ENCODE measurements at places on chromosomes 3 and 15.
A peak's percentile ranks its signal among the peaks of the same experiment; 100 is the strongest.

- DNase-seq, result no peak
Observed at GRCh38 chr3:22089284-22089683, 338.3 kb upstream of the ZNF385D start.

DNA sequence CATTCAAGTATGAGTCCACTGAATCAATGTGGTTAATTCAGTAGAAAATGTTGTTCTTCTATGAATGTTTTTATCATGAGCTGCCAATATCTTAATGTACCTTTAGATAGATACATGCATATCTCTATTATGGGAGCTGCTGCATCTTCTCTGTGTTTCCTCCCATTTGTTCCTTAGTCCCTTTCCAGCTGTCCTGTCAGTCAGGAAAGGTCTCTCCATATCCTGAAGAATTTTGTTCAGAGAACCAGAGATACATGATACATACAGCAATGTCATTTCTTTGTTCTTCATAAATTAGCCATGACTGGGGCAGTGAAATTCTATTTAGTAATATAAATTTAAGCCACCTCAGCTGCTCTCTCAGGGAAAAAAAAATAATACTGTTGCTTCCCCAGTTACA is 103.7 kb downstream of the P3H2 start:
- no peak for DNase-seq

DNA sequence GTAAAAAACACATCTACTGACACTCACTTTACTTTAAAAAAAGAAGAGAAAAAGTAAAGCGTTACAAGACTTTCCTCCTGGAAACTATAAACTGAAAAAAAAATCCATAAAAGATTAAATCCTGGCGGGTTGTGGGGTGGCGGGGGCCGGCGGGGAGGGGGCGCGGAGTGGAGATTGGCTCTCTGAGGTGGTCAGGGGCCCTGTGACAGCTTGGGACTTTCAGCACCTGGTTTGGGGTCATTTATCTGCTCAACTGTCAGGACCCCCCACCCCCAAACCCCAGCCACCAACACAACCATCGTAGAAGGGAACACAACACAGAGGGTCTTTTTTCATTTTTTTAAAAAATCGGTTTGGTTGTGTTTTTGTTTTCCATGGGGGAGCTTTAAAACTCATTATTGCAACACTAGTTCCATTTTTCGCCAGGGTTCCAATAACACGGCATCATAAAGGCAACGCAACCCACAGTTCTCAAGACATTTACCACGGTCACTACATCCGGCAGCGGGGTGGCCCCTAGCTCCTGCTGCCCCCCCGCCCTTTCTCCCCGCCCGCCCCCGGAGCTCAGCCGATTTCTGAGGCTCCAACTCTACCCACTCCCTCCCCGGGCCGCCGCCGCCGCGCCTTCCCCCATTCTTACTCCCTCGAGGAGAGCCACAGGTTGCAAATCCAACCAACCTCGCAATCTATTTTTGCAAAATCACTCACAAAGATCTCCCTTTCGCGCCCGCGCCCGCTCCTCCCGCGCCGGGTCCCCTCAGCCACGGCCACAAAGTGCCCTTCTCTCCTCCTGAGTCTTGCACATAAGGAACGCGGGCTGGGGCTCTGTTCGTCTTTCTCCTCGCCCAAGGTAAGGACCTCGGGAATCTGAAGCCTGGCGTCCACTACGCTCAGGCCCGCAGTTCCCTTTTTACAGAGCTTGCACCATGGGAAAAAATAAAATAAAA is 1.8 kb downstream of the BCL6 start:
- DNase-seq, result no peak

DNA sequence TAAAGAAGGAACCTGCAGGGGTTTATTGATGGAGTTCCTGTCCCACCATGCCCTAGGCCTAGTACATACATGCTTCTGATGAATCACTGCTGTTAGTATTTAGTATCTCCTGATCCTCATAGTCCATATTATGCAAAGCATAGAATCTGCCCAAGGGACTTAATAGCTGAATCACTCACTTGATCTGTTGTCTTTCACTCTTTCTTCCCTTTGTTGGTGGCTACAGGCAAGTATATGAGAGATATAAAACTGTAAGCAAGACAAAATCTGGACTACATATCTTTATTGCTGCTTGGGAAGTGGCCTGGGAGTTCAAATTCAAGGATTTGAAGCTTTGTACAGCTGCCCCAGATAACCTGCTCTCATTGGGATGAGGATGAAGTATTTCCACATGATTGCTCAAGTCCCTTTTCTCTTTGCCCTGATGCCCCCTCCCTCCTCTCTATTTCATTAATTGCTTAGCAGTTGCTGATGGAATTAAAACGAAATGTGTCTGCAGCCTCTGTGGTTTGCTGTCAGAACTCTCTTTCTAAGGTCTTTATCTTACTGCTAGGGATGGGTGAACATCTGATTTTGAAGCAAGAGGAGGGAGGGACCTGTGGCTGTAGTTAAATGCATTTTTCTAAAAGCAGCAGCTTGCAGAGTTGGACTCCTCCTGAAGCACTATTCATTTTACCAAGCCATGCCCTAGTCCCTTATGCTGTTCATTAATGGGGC is 114.1 kb downstream of the ZNF609 start:
- DNase-seq, result peak; percentile 18

DNA sequence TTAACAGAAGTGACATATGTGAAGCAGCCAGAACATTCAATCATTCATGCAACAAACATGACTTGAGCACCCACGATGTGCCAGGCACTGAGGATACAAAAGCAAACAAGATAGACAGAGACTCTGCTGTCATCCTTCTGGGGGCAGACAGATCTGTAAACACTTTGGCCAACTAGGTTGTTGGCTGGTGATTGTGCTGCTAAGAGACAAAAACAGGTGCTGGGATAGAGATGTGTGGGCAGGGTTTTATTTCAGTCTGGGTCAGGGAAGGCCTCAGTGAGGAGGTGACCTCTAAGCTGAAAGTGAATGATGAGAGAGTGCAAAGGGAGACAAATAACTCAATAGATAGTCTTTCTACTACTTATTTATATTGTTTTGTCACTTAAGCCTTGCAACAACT is 147.0 kb upstream of the VEPH1 start:
- no peak for DNase-seq

DNA sequence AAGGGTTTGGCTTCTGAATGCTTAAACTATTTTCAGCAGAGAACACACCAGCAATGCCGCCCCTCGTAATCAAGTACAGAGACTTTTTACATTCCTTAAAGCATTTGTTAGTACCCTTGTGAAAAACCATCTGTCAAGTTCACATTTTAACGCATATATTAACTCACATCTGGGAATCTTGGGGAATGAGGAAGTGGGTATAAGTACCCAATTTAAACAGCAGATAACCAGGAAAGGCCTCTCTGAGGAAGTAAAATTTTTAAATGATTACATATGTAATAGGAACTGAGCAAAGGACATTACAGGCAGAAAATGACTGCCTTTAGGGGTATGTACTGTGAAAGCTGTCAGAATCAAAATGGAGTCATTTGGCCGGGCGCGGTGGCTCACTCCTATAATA is 12.8 kb upstream of the CFAP44 start:
- DNase-seq, result no peak

- no peak for DNase-seq
Observed at GRCh38 chr3:161576714-161577510, 80.3 kb downstream of the OTOL1 start.

DNA sequence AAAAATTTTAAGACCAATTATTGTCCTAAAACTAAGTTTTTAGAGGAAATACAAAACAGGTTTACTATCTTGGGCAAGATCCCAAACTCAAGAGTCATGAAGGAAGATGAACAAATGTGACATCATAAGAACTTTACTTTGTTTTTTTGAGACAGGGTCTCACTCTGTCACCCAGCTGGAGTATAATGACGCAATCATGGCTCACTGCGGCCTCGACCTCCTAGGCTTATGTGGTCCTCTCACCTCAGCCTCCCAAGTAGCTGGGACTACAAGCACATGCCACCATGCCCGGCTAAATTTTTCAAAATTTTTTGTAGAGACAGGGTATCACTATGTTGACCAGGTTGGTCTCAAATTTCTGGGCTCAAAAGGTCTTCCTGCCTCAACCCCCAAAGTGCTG is 69.3 kb downstream of the PCSK6 start:
- no peak for DNase-seq

DNA sequence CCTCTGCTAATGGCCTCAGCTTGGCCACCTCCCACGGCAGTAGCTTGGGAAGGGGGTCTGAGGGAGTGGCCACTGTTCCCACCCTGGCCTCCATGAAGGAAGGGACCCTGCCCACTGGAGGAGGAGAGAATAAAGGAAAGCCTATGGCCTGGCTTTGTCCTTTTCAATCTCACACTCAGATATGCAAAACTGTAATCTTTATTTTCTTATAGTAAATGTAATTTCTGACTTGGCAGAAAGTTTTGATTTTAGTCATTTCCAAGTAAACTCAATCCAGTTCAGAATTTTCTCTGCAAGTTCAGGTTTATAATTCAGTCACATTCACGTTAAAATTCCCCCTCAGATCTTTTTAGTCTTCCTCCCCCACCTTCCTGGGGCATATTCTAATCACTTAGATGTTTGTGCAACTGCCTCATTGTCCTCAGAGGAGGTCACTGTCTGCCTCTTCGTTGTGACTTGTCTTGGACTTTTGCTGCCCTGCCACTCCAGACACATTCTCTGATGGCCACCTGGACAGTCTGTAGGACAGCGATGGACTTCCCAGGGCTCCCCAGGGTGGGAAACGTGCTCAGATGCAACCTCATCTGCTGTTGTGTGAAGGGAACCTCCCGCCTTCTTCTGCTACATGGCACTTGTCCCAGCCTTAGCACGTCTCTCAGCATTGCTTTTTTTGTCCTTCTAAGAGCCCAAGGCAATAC is 222.8 kb upstream of the TBL1XR1 start:
- DNase-seq, result no peak

- DNase-seq, result peak; percentile 49
Observed at GRCh38 chr15:43316016-43316970, 14.1 kb downstream of the LCMT2 start.

GRCh38 chr15:68794863-68795262 is 25.8 kb downstream of the ANP32A start:
- DNase-seq, result no peak

DNA sequence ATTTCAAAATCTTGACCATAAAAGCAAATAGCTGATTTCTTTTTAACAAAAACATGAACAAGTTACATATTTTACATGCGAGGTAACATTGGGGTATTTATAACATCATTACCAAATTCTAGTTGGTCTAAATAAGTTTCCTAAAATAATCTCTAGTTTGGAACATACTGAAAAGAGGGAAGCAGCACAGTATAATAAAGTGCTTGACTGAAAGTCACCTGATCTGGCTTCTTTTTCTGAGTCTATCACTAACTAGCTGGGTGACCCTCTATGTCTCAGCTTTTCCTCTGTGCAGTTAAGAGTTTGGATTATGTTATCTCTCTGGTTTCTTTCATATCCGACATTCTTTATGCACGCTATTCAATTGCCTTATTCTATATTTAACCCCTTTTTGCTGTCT is 19.8 kb upstream of the CNTN4 start:
- no peak for DNase-seq

All from urinary bladder (tissue), 4 donors.